ENCODE measurements at places on chromosomes 6 and 20.

GRCh38 chr6:152270301-152270925, 366.7 kb downstream of the SYNE1 start:
- no peak for DNase-seq

DNA sequence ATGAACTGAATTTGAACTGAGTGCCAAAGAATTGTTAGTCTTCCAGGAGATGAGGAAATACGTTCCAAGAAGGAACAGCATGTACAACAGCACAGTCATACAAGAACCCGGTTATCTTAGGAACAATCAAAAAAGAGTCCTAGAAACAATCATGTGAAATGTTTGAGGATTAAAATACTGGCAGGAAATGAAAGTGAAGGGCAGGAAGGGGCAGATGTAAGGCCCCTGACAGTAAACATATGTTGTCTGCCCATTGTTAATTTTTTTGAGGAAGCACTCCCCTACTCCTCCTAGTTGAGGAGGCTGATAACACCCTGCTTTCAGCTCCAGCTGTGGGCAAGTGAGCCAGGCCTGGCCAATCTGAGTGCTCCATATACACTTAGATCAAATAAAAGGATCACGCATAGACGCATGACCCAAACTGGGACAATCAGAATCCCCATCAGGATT, 220.9 kb downstream of the HACE1 start:
- DNase-seq: no peak

DNA sequence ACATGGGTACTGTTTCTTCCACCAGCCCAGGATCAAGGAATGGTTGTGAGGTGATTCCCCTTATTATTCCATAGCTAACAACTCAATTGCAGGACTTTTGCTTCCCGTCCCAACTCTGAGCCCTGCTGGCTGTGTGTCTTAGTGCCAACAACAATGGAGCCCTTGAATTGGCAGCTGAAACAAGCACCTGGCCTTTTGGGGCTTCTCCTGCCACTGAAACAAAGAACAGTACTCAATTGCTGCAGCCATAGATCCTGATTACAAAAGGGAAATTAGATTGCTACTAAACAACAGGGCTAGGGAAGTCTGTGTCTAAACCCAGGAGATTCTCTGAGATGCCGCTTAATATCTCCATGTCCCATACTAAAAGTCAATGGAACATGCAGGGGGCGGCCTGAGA, 61.3 kb upstream of the CARMIL1 start:
- DNase-seq: no peak

- no peak for DNase-seq
Observed at GRCh38 chr6:77371748-77372147, 91.5 kb downstream of the HTR1B start.

GRCh38 chr20:57500962-57501361, 24.0 kb downstream of the CTCFL start:
- DNase-seq: no peak

DNA sequence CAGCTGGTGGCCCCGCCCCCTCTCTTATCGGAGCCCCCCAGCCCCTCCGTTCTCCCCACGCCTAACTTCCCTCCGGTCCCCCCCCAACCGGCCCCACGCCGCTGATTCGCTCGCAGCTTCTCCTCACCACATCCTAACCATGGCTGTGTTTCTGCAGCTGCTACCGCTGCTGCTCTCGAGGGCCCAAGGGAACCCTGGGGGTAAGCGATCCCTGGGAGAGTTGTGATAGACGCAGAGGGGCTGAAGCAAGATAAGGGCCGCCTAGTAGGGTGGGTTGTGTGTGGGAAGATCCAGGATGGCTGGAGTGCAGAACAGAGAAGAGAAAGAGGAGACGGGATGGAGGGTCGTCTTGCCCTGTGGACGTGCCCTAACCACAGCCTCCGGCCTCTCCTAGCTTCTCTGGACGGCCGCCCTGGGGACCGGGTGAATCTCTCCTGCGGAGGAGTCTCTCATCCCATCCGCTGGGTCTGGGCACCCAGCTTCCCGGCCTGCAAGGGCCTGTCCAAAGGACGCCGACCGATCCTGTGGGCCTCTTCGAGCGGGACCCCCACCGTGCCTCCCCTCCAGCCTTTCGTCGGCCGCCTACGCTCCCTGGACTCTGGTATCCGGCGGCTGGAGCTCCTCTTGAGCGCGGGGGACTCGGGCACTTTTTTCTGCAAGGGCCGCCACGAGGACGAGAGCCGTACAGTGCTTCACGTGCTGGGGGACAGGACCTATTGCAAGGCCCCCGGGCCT, at the start of gene MPIG6B:
Gene MPIG6B, plus strand, starts transcription at position 129 of the 735 bp plus-strand sequence. Its CDS starts 11 bp downstream, at position 140.
- no peak for DNase-seq

- DNase-seq: no peak
Observed at GRCh38 chr6:40543776-40544175, 43.4 kb downstream of the LRFN2 start.

DNA sequence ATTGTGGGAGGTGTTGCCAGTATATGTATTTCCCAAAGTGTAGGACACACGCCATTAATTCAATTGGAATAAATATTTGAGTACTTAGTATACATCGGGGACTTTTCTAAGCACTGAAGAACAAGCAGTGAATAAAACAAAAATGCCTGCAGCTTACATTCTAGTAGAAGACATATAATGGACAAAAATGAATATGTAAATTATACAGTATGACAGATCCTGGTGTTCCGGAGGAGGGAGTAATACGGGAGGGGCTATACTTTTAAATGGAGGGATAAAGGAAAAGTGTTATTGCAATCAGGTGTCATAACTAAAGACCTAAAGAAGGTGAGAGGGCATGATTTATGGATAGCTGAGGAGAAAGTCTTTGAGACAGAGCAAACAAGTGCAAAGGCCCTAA, 15.1 kb downstream of the UBE2V1 start:
- DNase-seq: no peak

DNA sequence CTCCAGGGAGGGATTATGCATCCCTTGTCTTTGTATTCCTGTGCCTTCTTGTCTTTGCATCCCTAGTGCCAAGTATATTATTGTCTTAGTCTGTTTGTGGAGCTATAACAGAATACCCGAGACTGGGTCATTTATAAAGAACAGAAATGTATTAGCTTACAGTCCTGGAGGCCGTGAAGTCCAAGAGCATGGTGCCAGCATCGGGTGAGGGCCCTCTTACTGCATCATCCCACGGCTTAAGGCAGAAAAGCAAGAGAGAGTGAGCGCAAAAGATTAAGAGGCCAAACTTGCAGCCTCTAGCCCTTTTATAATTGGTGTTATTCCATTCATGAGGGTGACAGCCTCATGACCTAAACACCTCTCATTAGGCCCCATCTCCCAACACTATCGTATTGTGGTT, 8.4 kb upstream of the IGF2R start:
- no peak for DNase-seq

DNA sequence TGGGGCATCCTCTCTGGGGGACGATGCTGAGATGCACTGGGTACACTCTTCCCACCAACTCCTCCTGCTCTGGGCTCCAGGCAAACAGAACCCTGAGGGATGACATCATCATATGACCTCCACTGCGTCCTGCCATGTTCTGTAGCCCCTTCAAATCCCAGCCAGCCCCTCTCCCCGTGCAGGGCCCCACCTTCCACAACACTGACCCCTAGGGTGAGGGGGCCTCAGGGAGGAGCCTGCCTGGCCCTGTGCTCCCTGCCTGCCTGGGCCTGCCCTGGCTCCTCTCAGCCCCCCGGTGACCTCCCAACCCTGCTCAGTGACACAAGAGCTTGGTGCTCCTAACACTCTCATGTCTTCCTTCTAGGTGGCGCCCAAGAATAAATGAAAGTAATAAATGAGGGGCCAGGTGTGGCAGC, 9.6 kb upstream of the SPDEF start:
- DNase-seq: no peak

DNA sequence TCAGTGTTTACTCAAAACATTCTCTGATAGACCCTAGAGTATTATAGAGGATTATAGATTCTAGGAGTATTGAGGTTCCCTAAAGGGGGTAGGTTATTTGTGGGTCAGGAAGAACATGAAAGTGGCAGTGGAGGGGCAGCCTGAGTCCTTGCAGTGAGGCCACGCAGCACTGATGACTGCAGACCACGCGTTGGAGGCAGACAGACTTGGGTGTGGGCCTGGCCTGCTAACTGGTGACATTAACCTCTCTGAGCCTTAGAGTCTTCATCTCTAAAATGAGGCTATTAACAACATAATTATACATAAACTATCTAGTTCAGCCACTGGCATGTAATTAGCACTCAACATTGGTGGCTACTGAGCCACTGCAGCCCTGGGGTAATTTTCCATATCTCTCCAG, 16.1 kb downstream of the MTCL3 start:
- no peak for DNase-seq

GRCh38 chr6:39054577-39055142, 6.1 kb downstream of the GLP1R start:
- DNase-seq: no peak

DNA sequence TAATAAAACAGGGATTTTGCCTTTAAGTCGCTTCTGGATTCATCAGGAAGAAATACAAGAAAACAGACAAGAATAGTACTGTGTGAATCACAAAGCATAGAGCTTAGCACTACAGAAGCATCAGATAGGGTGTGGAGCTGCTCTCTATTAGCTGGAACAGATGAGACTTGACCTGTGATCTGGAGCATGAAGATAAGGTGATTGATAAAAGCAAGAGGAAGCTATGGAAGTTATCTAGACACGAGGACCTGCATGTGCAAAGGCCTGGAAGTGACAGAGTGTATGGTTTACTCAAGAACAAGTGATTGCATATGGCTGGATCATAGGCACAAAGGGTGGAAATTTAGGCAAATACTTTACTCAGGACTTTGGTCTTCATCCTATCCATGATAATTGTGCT, 112.9 kb upstream of the MLIP start:
- DNase-seq: no peak

DNA sequence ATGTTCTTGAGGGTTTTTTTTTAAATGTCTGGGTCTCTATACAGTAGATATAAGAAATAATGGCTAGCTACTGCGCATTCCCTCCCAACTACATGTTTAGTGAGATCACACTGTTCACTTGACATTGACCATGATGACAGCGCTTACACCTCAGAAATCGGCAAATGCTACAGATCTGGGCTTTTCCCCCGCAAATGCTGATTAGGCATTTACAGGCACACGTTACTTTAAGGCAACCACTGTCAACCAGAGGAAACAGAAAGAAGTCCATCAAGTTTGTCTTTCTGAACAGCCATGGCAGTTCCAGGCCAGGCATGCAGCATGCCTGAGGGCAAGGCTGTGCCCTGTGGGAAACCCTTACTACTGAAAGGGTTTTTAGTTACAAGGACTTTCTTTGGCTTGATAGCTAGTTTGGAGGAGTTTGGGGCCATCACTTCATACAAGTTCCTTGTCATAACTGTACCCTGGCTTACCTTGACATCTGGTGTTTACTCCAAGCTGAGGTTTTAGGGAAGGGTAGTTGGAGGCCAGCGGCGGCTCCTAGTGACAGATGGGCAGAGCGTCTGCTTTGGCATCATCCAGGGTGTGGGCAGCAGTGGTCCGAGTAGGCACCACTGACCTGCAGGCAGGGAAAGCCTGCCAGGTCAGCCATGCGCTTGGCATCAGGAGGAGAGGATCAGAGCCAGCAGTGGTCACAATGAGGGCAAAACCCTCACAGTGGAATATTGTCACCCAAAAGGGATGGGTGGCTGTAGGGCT, 43.0 kb downstream of the CFAP61 start:
- DNase-seq: no peak

- DNase-seq: no peak
Observed at GRCh38 chr6:52243282-52243893, 912 bp downstream of the IL17F start.

- DNase-seq: no peak
Observed at GRCh38 chr20:48733296-48733790, 94.5 kb downstream of the PREX1 start.

DNA sequence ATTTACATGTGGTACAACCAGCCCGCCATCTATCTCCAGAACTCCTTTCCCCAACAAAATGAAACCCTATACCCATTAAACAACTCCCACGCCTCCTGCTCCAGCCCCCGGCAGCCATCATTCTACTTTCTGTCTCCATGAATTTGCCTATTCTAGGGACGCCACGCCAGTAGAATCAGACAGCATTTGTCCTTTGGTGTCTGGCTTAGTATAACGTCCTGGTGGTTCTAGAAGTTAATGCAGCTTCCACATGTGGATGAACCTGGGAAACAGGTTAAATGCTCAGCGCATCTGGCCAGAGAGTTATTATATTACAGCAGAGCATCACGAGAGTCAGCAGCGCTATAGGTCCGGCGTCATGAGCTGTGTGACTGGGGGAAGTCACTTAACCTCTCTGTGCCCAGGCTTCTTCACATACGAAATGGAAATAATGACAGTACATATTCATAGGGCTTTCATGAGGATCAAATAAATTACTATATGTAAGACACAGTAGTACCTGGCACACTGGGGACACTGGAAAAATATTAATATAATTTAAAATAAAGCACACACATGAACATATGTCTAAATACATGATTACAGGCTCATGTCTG, 178.7 kb upstream of the TAB2 start:
- DNase-seq: no peak

GRCh38 chr6:41621367-41621766, 16.9 kb upstream of the MDFI start:
- DNase-seq: no peak

DNA sequence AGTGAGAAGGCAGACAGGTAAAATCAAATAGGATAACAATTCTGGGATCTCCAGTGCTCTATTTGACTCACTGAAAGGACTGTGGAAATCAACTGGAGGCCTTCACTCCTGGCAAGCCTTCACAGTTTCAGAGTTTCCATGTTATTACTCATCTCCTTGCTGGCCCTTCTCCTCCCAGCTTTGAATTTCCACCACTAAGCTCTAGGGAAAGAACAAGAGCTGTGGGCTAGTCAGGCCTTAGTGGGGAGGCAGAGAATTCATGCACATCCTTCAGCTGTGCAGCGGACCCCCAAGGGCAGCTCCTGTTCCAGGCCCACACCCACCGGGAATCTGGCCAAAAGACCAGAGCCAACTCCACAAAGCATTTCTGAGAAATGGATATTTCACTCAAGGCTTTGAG, 26.0 kb downstream of the MYLIP start:
- no peak for DNase-seq

DNA sequence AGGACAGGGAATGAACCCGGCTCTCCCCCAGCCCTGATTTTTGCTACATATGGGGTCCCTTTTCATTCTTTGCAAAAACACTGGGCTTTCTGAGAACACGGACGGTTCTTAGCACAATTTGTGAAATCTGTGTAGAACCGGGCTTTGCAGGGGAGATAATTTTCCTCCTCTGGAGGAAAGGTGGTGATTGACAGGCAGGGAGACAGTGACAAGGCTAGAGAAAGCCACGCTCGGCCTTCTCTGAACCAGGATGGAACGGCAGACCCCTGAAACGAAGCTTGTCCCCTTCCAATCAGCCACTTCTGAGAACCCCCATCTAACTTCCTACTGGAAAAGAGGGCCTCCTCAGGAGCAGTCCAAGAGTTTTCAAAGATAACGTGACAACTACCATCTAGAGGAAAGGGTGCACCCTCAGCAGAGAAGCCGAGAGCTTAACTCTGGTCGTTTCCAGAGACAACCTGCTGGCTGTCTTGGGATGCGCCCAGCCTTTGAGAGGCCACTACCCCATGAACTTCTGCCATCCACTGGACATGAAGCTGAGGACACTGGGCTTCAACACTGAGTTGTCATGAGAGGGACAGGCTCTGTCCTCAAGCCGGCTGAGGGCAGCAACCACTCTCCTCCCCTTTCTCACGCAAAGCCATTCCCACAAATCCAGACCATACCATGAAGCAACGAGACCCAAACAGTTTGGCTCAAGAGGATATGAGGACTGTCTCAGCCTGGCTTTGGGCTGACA, 28.8 kb upstream of the ZBP1 start:
- no peak for DNase-seq

All from stimulated activated CD8-positive, alpha-beta memory T cell treated with anti-CD3 and anti-CD28 coated beads, Interleukin-7, amount 100 ng/mL, for 4 hours (primary cell).